ENCODE measurements at places on chromosomes 13 and 19.
A peak's percentile ranks its signal among the peaks of the same experiment; 100 is the strongest.

DNA sequence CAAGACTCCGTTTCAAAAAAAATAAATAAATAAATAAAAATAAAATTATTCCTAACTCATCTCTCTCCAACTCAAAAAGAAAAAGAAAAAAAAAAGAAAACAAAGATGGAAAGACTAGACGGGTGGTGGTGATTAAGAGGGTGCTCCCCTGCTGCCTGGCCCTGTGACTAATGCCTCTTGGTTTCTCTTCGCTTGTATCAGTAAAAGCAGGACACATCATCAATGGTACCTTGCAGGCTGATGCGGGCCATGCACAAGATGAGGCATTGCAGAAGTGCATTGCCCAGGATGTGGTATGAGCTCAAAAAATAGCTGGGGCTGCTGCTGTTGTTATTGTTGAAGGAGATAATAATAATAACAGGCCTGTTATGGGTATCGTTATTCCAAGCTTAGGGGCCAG, 14.6 kb downstream of the ACER1 start:
- no peak overlapping the region for H3K4me3 ChIP-seq
- no peaks in the 10 kb centered on the region for H3K27me3 ChIP-seq
- DNase-seq, result no peak
- peaks cover 2% of the 10 kb centered on the region for H3K36me3 ChIP-seq
- H3K4me1 ChIP-seq, result peaks cover 2% of the 10 kb centered on the region
- no peak overlapping the region for H3K27ac ChIP-seq

GRCh38 chr19:21569494-21569865, 64.1 kb downstream of the ZNF429 start:
- H3K4me1 ChIP-seq, result no peaks in the 10 kb centered on the region
- H3K4me3 ChIP-seq, result peak overlapping the region; percentile 93
- peak overlapping the region; percentile 97 for H3K27ac ChIP-seq

DNA sequence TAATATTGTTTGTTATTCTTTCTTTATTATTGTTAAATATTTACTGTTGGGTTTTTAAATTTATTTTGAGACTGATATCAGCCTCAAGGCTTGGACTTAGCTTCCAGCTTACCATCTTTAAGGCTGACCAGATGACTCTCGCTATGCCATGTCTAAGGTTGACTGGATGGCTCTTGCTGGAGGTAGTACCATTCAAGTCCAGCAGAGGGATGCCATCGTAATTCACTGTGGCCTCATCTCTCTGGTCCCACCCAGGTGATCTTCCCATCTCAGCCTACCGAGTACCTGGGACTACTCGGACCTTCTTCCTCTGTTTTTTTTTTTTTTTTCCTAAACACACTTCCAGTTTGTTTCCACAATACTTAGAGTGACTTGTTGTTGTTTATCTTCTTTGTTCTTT, 41.7 kb upstream of the ZNF91 start:
- H3K27ac ChIP-seq, result no peak overlapping the region
- no peak overlapping the region for H3K4me3 ChIP-seq
- H3K36me3 ChIP-seq, result no peaks in the 10 kb centered on the region
- no peaks in the 10 kb centered on the region for H3K27me3 ChIP-seq
- H3K4me1 ChIP-seq, result no peaks in the 10 kb centered on the region
- DNase-seq, result no peak

DNA sequence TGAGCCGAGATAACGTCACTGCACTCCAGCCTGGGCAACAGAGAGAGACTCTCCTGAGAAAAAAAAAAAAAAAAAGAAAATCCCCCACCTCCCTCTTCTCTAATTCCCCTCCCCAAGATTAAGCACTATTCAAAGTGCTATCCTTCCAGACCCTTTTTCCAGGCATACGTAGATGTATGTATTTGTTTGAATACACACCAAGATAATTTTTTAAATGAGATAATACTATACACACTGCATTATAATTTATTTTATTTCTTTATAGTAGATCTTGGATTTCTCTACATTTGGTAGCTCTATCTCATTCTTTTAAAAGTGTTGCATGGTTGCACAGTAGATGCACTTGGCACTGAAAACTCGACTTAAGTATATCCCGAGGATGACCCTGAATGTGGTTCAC, 32.5 kb downstream of the CAB39L start:
- no peak for DNase-seq
- H3K4me3 ChIP-seq, result no peak overlapping the region
- peaks cover 6% of the 10 kb centered on the region for H3K36me3 ChIP-seq

- no peak for DNase-seq
- H3K27me3 ChIP-seq, result peaks cover 8% of the 10 kb centered on the region
- H3K27ac ChIP-seq, result no peak overlapping the region
These were observed 4.7 kb upstream of the MYBPC2 start for GRCh38 chr19:50427997-50428425.

DNA sequence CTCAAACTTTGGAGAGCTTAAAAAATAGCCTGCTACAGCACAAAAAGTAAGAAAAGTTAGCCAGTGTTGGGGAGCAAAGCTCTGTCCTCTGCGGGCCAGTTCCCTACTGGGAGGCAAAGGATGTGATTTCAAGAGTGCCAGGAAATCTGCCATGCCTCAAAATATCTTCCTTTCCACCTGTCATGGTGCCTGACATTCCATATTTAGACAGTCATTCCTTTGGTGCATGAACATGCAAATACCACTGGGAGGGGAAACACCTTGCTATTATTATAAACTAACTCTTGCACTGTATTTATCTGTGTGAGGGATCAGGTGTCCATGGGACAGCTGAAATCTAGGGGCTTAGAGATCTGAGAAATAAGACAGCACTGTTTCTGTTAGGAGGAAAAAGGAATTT, 10.3 kb downstream of the FREM2 start:
- H3K27ac ChIP-seq, result no peak overlapping the region
- H3K4me3 ChIP-seq, result no peak overlapping the region
- no peaks in the 10 kb centered on the region for H3K36me3 ChIP-seq
- DNase-seq, result no peak
- peaks cover 5% of the 10 kb centered on the region for H3K27me3 ChIP-seq

DNA sequence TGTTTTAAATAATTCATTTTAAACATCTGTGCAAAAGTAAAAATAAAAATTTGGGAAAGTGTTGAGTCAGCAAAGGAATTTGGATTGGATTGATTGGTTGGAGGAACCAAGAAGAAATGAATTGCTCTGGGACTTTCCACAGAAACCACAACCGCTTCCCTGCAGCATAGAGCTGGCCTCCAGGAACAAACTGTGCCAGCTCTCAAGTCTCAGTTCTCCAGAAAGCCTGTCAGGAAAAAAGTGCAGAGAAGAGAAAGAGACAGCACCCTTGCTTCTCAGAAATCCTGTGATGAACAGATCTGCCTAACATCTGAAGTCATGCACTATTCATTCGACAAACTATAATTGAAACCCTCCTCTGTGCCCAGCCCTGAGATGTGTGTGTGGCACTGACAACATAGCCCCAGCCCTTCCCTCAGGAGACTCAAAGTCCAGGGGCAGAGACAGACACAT, 14.8 kb downstream of the LYPD3 start:
- peaks cover 16% of the 10 kb centered on the region for H3K4me1 ChIP-seq
- H3K36me3 ChIP-seq, result no peaks in the 10 kb centered on the region
- H3K27ac ChIP-seq, result peak overlapping the region; percentile 84
- no peaks in the 10 kb centered on the region for H3K27me3 ChIP-seq

DNA sequence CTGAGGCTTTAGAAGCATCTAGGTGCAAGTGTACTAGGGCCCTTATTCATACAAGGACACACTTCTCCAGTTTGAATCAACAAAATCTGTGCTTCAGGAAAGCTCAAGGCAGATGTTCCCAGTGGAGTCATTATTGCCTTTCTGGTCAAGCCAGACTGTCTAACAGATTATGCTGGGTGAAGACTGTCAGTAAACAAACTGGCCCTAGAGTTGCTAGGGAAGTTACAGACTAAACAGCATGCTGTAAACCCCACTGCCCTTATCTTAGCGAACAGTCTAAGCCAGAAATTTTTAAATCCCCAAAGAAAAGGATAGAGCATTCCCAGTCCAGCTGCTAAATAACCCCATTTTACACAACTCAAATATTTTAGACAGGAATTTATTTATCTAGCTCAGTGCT, 1701.3 kb upstream of the PRR20A start:
- no peak overlapping the region for H3K27ac ChIP-seq
- H3K4me3 ChIP-seq, result no peak overlapping the region
- DNase-seq, result no peak
- H3K36me3 ChIP-seq, result no peaks in the 10 kb centered on the region
- H3K4me1 ChIP-seq, result no peaks in the 10 kb centered on the region

DNA sequence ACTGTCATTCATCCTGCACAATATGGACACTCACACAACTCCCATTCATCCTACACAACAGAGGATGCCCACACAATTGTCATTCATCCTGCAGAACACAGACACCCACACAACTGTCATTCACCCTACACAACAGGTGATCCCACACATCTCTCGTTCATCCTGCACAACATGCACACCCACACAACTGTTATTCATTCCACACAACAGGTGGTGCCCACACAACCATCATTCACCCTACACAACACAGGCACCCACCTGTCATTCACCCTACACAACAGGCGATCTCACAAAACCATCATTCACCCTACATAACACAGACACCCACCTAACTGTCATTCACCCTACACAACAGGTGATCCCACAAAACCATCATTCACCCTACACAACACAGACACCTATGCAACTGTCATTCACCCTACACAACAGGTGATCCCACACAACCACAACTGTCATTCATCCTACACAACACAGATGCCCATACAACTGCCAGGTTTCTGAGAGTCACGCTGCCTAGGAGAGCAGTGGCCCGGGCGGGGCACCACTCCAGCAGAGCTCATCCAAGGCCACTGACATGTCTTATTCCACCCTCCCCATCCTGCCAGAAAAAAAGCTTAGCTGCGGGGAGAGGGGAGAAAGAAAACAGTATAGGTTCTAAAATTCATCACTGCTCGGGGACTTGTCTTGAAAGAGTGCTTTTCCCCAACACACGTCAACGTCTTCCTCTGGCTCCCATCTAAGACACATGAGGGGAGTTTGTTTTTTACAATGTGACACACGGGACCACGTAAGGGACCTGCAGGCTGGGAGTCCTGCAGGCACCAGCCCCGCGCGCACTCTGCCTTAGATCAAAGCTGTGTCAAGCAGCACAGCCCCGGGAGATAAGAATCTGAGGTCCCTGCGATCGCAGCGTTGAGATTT, 44.0 kb downstream of the KLF2 start:
- H3K27me3 ChIP-seq, result no peaks in the 10 kb centered on the region
- no peak overlapping the region for H3K4me3 ChIP-seq
- peaks cover 53% of the 10 kb centered on the region for H3K4me1 ChIP-seq
- no peaks in the 10 kb centered on the region for H3K36me3 ChIP-seq

GRCh38 chr19:38360839-38361631, 13.3 kb upstream of the PSMD8 start:
- no peaks in the 10 kb centered on the region for H3K36me3 ChIP-seq
- peak overlapping the region; percentile 34 for H3K27ac ChIP-seq
- H3K4me1 ChIP-seq, result peaks cover 11% of the 10 kb centered on the region
- H3K4me3 ChIP-seq, result peak overlapping the region; percentile 87
- DNase-seq, result no peak
- no peaks in the 10 kb centered on the region for H3K27me3 ChIP-seq

DNA sequence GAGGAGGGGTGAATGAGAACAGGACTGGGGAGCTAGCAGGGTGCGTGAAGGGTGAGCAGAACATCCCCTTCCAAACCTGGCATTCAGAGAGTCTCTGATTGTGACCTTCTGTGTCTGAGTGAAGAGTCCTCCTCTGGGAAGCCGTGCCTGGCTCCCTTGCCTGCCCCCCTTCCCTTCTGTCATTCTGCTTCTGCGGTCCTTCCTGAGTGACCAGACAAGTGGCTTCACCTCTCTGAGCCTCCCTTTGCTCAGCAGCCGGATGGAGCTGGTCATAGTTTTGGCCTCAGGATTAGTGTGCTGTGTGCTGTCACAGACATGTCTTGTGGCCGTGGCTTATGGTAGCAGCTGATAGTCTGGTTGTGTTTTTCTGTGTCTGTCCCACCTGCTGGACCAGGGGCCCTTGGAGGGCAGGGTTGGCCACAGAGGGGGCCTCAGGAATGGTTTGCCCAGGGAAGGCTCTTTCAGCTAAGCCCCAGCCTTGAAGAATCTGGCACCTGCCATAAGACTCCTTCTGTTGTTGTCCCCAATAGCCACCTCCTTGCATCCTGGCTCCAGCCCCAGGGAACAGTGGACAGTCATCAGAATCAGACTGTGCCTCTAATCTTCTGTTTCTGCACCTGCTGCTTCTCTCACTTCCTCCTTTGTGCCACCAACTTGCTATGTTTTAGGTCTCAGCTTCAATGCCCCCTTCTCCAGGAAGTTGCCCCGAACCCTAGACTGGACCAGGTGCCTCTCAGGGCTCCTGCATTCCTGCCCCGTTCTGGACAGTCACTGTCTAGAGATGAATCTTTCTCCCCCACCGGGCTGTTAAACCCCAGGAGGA, 5.9 kb downstream of the CLPTM1 start:
- no peak overlapping the region for H3K4me3 ChIP-seq
- peaks cover 2% of the 10 kb centered on the region for H3K36me3 ChIP-seq
- peaks cover 35% of the 10 kb centered on the region for H3K4me1 ChIP-seq
- H3K27ac ChIP-seq, result peak overlapping the region; percentile 80
- no peaks in the 10 kb centered on the region for H3K27me3 ChIP-seq
- DNase-seq, result no peak

GRCh38 chr13:53013113-53013512, 15.5 kb upstream of the OLFM4 start:
- H3K27me3 ChIP-seq, result peaks cover 15% of the 10 kb centered on the region
- H3K4me1 ChIP-seq, result no peaks in the 10 kb centered on the region
- no peak overlapping the region for H3K27ac ChIP-seq
- no peak overlapping the region for H3K4me3 ChIP-seq
- DNase-seq, result no peak

- no peaks in the 10 kb centered on the region for H3K36me3 ChIP-seq
- DNase-seq, result no peak
- H3K4me1 ChIP-seq, result no peaks in the 10 kb centered on the region
- no peak overlapping the region for H3K4me3 ChIP-seq
These were observed 270.4 kb downstream of the ENOX1 start for GRCh38 chr13:43516401-43516833.

DNA sequence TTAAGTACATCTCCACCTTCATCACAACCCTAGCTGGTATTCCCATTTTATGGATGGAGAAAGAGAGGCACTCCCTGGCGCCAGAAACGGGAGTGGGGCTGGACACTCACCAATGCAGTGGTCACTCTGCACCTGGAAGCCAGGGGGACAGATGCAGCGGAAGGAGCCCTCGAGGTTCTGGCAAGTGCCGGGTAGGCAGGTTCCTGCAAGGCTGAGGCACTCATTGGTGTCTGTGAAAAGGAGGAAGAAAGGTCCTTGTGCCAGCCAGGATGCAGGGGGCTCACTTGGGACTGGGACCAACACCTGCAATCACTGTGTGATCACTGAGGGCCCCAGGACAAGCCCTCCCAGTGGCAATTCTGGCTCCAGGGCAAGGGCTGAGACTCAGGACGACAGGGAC, 41.8 kb downstream of the CCL25 start:
- no peaks in the 10 kb centered on the region for H3K27me3 ChIP-seq
- H3K27ac ChIP-seq, result no peak overlapping the region
- H3K4me1 ChIP-seq, result no peaks in the 10 kb centered on the region
- H3K36me3 ChIP-seq, result peaks cover 2% of the 10 kb centered on the region

DNA sequence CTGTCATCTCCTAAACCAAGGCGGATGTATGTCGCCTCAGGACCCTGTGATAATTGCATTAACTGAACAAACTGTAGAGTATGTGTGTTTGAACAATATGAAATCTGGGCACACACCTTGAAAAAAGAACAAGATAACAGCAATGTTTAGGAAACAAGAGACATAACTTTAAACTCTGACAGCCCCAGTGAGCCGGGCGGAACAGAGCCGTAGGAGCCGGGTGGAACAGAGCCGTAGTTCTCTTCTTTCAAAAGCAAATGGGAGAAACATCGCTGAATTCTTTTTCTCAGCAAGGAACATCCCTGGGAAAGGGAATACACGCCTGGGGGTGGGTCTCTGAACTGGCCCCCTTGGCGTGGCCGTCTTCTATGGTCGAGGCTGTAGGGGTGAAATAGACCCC, 31.8 kb upstream of the ZNF675 start:
- peaks cover 8% of the 10 kb centered on the region for H3K4me1 ChIP-seq
- no peaks in the 10 kb centered on the region for H3K36me3 ChIP-seq
- H3K27me3 ChIP-seq, result peaks cover 6% of the 10 kb centered on the region
- DNase-seq, result no peak
